ENCODE measurements at places on chromosomes 2 and 18.
A peak's percentile ranks its signal among the peaks of the same experiment; 100 is the strongest.

GRCh38 chr18:74524097-74524496 is 10.2 kb upstream of the CNDP1 start:
- DNase-seq = no peak

DNA sequence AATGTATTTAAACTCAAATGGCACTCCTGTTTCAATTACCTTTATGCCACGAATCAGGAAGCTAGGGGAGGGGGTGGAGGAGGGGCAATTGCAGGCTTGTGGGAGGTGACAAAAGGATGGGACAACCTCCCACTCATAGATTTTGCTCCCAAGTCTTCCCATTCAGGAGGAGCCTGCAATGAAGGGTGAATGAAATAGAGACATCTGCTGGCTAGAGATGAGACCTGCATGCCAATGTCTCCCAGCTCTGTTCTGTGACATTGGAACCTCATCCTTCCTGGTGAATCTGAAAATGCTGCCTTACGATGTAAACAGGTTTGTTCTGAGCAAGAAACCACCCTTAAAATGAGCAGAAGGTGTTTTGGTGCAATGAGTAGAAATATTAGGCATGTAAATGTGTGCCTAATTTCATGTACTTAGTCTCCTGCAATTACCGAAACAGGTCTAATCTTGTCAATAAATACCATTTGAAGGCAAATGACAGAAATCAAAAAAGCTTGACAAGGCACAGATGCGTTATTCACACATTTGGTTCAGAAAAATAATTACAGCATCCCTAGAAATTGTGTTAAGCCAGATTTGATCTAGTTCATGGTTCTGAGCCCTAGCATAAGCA is 2.7 kb upstream of the PID1 start:
- DNase-seq = peak; percentile 58

DNA sequence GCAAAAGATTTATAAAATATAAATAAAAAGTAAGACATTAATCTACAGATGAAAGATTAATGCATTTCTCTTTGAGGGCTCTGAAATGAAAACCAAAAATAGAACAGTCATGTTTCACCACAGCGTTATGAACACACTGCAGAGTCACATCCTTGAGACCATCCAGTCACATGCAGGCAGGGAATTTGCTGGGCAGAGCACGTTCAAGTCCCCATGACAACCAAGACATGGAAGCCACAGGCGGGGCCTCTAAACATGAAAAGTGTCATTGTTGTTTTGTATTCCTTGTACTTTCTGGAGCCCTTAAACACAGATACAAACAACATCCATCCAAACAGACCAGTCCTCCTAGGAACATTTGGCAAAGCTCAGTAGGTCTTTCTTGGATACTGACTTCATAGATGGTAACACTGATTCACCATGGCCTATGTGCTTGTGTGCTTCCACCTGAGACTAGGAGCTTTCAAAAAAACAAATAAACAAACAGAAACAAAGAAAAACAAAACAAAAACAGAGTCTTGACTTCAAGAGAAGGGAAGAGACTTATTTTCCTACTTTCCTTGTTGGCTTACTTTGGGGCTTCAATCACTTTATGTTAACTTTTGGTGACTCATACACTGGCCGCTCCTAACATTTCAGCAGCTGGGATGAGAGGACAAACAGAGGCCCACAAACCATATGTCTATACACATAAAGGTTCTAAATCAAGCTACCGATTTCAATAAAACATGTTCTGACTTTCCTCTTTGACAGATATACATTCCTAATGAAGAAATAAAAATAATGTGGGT is 99.5 kb upstream of the CCDC85A start:
- no peak for DNase-seq

DNA sequence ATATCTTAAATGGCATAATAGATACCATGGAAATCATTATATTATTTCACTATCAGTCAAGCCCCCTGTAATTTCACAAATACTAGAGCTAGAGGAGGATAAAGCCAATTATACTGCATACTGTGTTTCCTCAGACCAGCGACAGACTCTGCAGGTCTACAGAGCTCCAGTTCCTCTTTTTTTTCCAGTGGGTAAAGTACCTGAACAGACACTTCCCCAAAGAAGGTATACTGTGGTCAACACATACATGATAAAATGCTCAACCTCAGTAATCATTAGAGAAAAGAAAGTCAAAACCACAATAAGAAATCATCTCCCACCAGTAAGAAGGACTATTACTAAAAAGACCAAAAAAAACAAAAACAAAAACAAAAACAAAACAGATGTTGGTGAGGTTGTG is 44.6 kb downstream of the SCN7A start:
- no peak for DNase-seq

- no peak for DNase-seq
These were observed 111.5 kb downstream of the CYP26B1 start for GRCh38 chr2:72036173-72036545.

DNA sequence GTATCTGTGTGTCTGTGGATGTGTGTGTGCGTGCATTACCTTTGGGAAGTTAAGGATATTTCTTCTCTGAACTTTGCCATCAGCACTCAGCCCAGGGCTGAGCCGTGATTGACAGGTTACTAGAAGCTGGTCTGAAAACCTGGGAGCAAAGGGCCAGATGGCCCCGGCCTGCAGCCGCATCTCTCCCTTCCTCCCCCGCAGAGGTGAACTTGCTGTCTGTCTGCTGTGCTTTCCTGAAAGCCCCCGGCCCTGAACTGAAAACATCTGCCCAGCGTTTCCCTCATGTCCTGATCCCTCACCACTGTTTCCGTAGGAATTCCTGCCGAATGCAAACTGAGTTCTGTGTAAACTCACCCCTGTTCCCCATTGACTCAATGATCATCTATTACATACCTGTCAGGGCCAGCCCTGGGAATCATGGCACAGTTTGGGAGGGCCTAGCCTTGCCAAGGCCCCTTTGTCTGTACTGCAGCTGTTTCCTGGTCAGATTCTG is 45.8 kb downstream of the MYCN start:
- no peak for DNase-seq

DNA sequence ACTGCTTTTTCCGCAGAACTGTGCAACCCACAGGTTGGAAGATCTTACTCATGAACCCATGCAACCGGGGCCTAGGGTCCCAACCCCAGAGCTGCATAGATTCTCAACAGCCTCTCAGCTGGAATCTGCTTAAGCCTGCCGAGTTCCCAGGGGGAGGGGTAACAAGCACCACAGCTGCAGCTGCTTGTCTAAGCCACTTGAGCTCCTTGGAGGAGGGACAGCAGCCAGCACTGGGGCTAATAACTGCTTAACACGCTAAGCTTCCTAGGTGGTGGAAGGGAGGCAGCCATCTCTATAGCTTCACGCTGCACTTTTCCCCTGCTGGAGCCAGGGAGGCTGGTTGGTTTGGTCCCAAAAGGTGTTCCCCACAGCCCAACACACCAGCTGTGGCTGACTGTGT is 311.6 kb downstream of the DSC3 start:
- no peak for DNase-seq

DNA sequence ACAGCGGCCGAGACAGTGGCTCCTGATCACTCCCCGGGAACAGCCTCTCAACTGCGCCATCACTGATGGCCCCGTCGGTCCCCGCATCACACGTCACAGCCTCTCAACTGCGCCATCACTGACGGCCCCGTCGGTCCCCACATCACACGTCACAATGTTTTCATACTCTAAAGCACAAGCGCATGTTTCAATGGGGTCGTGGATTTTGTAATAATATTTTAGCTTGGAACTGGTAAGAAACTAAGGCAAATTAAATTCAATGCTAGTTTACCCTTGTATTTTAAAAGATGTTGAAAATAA is 44.2 kb upstream of the CTDP1 start:
- DNase-seq = no peak
